ENCODE measurements at places on chromosomes 16 and 17.

DNA sequence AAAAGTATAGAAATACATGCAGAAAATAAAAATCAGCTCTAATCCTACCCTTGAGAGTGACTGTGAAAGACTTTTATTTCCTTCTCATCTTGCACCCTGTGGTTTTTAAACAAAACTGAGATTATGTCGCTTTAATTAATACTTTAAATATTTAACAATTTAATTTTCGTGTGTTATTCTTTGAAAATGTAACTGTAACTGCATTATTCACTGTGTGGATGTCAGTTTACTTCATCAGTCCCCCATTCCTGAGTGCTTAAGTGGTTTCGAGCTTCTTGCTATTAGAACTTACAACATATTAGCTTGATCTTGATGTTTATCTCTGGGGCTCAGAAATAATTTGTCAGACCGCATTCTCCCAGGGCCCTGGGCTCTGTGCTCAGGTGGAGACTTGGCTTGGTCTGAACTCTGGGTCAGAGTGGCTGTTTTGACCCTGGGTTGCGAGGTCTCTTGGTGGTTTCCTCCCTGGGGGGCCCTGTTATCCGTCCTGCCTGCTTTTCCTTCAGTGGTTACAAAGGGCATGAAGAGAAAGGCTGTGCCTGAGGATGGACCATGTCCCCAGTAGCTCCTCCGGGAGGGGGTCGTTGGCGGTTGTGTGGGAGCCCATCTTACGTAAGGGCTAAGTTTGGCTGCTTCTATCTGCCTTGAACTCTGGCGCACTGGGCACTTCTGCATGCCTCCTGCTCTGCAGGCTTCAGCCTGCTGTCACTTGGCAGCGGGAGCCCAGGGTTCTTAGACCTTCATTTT is 25.7 kb downstream of the AKAP1 start:
- no peak for DNase-seq

DNA sequence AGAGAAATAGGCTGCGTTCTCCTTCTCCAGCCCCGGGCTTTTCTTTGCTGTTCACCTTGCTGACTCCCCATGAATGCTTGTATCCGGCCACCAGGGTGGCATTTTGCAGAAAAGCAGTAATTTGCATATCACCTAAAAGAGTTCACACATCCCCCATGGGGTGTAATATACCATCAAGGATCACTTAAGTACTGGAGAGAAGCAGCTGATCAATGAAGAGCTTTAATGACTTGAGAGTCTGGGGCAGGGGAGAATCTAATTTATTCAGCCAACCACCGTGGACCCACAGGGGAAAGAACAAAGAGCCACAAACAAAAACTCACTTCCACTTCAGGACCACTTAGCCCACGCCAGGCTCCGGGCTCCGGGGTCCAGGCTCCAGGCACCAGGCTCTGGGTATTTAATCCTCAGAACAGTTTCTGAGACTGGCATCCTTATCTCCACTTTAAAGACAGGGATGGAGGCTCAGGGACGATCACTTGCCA is 33.9 kb upstream of the SEC14L1 start:
- no peak for DNase-seq

- DNase-seq: no peak
Measured at GRCh38 chr16:10597187-10597601, 16.8 kb upstream of the EMP2 start.

- DNase-seq: no peak
Measured at GRCh38 chr17:61519754-61520440, 67.7 kb downstream of the TBX4 start.

GRCh38 chr16:56911771-56912571 is 20.0 kb upstream of the HERPUD1 start:
- DNase-seq: peak; percentile 38

DNA sequence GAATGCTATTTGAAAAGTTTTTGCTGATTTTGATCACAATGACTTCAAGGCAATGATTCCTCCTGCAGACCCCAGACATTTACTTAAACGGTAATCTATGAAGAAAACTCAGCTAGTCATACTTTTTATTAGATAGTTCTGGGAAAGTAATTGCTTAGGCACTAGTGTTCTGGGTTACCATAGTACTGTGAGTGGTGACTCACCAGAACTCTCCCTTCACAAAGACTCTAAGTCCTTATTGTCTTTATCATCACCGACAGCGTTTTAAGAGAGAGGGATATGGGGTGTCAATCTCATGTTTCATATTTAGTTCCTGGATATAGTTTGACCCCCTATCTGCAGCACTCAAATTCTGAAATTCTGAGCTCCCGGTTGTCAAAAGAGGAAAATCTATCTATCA is 43.0 kb upstream of the CDH8 start:
- no peak for DNase-seq

- DNase-seq: no peak
Measured at GRCh38 chr17:43020030-43020621, 2.1 kb downstream of the VAT1 start.

DNA sequence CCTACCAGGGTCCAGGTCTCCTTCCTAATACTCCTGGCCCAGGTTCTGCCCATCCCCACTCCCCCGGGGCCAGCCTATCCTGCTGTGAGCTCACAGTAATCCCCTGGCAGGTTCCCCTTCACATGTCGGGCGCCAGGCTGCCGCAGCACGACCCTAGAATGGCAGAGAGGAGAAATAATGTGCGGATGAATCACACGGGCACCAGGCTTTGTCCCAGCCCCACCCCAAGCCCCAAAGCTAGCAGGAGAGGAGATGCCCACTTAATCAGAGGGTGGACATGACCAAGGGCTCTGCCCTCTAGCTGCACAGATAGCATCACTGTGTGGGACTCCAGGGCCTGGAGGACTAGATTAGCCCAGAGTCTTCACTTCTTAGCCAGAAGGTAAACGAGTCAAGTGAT is 39.5 kb downstream of the ST3GAL2 start:
- no peak for DNase-seq

DNA sequence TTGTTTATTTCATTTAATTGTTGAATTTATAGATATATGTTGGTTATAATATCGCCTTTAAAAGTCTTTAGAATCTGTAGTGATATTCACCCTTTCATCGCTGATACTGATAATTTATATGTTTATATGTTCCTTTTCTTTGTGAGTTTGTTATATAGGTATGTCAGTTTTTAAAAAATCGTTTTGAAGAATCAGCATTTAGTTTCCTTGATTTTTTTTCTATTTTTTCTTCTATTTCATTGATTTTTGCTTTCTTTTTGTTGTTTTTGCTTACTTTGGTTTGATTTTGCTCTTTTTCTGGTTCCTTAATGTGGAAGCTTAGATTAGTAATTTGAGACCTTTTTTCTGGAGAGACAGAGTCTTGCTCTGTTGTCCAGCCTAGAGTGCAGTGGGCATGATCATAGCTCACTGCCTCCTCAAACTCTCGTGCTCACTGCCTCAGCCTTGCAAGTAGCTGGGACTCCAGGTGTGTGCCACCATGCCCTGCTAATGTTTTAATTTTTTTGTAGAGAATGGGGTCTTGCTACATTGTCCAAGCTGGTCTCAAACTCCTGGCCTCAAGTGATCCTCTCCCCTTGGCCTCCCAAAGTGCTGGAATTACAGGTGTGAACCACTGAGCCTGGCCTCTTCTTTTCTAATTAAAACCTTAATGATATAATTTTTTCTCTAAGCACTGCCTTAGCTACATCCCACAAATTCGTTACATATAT is 7.5 kb downstream of the IST1 start:
- DNase-seq: no peak

DNA sequence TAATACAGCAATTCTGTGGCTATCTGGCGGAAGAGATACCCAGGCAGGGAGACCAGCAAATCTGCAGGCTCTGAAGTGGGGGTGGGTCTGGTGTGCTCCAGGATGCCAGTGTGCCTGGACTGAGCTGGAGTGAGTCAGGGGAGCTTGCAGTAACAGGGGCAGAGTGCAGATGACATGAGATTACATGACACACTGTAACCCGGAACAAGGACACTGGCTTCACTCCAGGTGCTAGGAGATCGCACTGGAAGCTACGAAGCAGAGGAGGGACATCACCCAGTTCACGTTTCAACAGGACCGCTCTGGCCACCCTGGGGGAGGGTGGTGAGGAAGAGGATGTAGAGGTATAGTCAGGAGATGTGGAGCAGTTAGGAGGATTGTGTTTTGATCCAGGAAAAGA is 475.6 kb downstream of the CDH13 start:
- DNase-seq: no peak

DNA sequence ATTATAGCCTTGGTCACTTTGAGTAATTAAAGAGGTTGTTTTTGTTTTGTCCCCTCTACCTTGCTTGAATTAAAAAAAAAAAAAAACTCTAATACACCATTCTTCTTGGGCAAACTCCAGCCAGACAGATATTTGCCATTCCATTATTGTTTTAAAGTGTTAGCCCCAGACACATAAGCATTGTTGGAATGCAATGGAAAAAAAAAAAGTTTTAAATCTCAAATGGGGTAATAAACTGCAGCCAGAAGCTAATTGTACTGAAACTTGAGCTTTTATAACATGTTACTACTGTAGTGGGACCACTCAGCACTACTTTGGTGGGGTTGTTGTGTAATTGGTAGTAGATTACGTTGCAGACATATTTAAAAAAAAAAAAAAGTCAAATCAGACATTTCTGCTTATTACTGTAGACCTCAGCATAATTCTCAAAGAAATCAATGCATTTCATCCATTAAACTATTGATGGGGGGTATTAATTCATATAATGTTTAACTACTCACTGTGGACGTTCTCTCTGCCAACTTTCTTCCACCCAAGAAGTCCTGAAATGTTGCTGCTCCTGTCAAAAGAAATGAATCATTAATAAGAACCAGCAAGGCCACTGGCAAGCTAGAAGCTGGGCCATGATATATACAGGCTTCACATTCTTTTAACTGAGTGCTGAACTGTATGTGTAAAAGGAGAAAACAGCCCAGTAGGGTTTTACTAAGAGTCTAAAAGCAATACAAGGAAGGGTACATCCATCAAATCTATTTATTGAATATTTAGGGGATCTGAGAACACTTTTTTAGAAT is 626.6 kb upstream of the SOX9 start:
- DNase-seq: no peak

GRCh38 chr17:64009571-64010402 is 10.6 kb downstream of the ICAM2 start:
- DNase-seq: no peak

DNA sequence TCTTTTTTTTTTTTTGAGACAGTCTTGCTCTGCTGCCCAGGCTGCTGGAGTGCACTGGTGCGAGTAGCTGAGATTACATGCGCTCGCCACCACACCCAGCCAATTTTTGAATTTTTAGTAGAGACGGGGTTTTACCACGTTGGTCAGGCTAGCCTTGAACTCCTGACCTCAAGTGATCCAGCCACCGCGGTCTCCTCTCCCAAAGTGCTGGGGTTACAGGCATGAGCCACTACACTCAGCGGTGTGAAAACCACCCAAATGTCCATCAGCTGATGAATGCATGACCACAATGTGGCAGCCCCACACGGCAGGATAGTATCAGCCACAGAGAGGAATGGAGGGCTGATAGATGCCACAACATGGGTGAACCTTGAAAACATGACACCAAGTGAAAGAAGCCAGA is 2.1 kb downstream of the P2RX5 start:
- no peak for DNase-seq

Data from eye (tissue), 1 donor.